Choroid plexus epithelial cell (primary cell): ENCODE measurements at places on chromosomes 2 and 18.

DNA sequence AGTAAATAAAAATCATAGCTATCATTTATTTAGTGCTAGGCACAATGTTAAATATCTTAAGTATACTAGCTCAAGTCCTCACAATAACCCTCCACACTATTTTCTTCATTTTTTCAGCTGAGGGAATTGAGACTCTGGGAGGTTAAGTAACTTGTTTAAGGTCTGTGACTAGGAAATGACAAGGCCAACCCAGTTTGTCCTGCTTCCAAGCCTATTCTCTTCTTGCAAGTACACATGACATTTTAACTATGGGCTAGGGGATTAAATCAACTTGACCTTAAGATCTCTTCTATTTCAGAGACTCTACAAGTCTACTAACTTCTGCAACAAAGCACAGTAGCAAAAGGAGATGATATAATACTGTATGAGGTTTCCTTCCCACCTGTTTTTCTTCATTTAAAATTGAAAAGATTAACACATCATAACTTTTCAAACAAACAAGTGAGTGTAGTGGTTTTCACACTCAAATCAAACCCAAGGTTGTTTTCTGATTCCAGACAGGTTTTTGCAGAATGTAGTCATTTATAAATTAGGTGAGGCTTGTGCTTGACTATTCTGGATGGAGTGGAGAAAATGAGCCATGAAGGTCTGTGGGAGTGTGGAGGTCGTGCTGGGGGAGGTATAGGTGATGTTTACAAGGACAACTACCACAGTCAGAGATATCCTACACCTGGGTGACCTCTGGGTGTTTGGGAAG is 57.0 kb downstream of the CD28 start:
- no peak for DNase-seq

DNA sequence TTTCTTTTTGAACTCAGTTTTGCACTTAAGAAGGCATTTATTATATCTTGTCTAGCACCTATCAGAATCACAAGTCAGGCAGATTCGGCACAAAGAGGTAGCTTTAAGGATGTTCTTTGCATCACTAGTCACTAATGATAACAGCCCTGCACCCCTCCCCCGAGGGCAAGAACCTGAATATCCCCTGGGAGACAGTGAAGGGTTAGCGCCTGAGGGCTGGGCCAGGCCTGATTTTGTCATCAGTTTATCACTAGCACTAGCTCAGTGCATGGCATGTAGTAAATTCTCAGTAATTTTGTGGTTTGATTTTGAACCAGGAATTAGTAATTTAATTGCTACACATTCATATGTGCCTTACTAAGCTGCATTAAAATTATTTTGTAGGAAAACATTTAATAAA is 23.9 kb upstream of the HS6ST1 start:
- DNase-seq = no peak

DNA sequence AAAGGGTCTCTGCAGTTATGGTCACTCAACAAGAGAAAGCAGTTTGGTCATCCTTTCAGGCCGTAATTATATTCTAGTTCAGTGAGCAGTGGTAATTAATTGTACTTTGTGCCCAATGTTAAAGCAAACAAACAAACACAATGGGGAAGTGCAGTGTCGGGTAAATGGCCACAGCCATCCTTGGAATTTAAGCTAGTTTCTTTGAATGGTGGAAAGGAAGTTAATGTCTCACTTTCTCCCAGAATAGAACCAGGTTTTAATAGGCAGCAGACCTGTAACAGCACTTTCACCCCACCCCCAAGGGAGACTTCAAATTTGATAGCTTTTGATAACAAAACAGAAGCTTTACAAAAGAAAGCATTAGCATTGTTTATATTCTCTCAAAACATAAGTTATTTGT is 20.0 kb upstream of the ITGAV start:
- peak; percentile 43 for DNase-seq

GRCh38 chr18:28637897-28638296 is 461.0 kb upstream of the CDH2 start:
- peak; percentile 5 for DNase-seq

- peak; percentile 1 for DNase-seq
Observed at GRCh38 chr18:29853126-29853525, 1189.4 kb downstream of the DSC3 start.

- DNase-seq = peak; percentile 52
Observed at GRCh38 chr18:76495435-76496193, 572 bp upstream of the ZNF516 start.

DNA sequence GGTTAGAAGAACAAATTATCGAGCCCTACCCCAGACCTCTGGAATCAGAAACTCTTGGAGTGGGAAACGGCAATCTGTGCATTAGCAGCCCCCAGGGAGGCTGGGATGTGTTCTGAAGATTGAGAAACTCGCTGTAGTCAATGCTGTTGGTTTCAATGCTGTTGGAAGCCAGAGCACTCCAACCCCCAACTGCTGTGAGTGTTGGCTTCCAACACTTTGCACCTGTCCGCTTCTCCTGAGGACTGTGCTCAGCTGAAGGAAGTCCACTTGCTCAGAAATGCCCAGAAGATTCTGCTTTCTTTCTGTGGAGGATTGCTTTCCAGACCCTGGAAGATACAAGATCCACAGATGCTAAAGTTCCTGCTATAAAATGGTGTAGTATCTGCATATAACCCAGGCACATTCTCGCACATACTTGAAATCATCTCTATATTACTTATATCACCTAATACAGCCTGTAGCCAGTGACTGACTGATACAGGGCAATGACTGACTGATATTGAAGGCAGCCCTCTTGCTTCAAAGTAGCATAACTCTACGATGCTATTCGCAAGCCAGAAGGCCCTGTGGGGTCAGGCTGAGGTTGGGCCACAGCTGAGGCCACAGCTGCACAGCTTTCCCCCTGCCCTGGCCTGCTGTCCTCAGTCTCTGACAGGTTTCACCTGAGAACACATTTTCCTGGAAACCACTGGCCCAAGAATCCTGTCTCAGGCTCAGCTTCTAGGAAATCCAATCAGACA is 757.7 kb upstream of the ID2 start:
- no peak for DNase-seq

DNA sequence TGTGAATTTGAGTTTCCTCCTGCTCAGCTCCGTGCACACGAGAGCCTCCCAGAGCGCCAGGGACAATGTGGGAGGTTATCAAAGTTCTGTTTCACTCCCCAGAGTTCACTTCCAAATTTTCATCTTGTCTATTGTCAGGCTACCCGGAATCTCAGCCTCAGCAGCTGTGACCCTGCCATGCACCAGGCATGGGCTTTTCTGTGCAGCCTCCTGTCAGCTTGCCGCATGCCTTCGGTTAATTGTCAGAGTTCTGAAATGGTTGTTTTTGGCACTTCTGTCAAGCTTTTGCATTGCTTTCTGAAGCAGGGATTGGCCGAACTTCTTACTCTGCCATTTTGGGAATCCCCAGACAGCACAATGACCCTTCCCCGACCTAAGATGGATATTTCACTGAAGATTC is 60.4 kb downstream of the SH3YL1 start:
- DNase-seq = no peak

- DNase-seq = peak; percentile 93
Observed at GRCh38 chr2:68971591-68972231, 2.7 kb upstream of the GKN1 start.

DNA sequence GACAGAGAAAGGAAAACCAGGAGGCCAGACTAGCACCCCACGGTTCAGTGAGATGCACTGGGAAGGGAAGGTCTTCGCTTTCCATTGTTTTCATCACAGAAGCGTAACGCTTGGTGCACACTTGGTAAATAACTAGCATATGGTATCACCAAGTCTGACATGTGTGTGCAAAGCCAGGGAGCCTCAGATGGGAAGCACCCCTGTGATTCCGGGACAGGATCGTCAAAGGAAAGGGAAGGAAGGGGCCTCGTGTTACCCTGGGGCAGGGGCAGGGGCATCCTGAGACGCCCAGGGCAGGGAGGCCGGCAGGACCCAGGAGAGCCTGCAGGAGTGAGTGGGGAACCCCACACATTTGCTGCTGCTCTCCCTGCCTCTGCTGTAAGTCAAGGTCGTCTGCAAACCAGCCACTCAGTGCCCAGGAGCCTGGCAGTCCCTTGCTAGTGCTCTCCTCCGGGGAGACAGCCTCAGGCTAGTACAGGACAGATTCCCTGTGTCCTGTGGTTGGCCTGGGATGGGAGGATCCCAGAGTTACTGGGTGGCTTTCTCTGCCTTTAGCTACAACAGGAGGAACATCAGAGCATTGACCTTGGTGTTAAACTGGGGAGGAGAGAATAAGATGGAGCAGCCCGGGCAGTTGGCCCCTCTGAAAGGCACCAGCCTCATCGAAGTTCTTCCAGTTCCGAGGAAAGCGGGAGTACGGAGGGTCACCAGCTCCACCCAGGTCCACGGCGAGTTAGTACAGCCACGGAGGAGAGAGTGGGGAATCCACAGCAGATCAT is 192.5 kb downstream of the NDUFA10 start:
- no peak for DNase-seq

DNA sequence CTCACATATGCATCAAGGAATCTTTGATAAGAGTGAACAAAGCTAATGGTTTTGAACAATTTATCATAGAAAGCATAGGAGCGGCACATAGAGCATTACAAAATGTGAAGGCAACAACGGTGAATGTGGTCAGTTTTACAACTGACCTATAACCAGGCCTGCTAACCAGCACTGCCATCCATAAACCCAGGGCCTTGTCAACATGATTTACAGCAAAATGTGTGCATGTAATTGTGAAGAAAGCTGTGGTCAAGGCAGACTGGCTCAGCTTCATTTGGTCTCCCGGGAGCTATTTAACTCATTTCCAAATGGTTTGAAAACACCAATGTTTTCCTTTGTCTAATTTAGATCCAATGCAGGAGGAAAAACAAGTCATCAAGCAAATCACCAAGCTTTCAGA is 119.8 kb downstream of the DHRS9 start:
- no peak for DNase-seq

DNA sequence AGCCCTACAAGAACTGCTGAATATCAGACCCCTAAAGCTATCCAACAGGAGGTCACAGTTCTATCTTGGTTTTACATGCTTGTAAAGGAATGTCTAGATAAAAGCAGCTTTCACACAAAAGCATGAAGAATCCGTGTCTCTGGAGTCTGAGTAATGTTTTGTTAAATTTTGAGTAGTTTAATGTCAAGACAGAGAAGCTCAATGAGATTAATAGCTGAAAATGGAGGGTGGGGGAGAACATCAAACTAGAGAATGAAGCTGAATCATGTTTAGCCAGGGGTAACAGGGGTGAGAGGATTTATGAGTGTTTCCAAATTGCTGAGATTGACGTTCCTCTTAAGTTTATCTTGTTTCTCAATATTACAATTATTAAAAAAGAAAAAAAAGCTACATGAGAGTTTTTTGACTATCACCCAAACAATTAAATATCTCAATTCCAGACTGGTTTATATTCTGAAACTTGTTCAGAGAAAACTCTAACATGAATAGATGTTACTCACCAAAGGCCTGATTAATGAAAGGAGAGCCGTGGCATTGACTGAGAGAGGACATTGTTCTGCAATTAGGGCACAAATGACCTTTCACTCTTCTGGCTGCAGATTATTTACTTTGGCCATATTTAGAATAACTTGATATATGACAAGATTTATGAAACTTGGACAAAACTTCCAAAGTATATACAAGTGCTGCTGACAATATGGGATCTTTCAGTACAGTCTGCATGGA is 266.4 kb upstream of the ETAA1 start:
- DNase-seq = peak; percentile 56
